ENCODE measurements at places on chromosomes 11 and 22. TPM values are rescaled to one million over a fixed set of nuclear protein-coding genes. Genes with fewer than 3 reads are reported as not detected.

Gene CCDC81
- total RNA-seq, result 0.20 TPM

Gene IL10RA
- 0.21 TPM for total RNA-seq

Gene MOGAT2
- total RNA-seq, result not detected

Gene OR8D4
- total RNA-seq, result not detected

All from A549 treated with Mapracorat at 1 μM for 4 hours (cell line).